ENCODE measurements at places on chromosomes 1 and 21. TPM values are rescaled to one million over a fixed set of nuclear protein-coding genes. Genes with fewer than 3 reads are reported as not detected.

ADAMTS4 gene
- 2.3 TPM for total RNA-seq

FMO2 gene
- not detected for total RNA-seq

RGS13 gene
- total RNA-seq, result not detected

MARCKSL1 gene
- total RNA-seq, result 13.1 TPM

PRR9 gene
- not detected for total RNA-seq

LIN28A gene
- not detected for total RNA-seq

CD52 gene
- 291 TPM for total RNA-seq

PLEKHN1 gene
- 6.0 TPM for total RNA-seq

LRRC3 gene
- 2.6 TPM for total RNA-seq

DNASE2B gene
- total RNA-seq, result not detected

CACNA1S gene
- total RNA-seq, result not detected

KRTAP13-2 gene
- total RNA-seq, result not detected
